ENCODE measurements at places on chromosomes 13 and 19.

DNA sequence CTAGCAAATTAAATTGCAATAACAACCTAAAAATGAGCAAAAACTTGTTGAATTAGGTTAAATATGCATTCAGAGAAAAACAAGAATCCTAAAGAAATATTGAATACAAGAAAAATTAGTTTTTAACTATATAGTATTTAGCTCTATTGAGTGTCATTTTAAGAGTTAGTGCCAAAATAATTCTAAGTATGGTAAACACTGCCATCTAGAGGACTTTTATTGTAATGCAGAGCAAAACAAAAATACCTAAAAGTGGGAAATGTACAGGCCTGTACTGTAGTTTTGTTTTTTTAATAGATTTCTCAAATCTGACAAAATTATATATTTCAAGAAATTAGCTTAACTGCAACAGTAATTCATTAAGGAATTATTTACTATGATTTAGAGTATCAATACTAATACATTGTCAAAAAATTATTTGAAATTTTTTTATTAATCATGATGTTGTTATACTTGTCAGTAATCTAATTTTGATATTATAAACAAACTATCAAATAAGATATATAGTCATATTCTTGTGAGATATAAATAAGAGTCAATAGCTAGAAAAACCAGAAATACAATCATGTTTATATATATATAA lies 8.2 kb upstream of the PCDH9 start:
- no peak for DNase-seq

DNA sequence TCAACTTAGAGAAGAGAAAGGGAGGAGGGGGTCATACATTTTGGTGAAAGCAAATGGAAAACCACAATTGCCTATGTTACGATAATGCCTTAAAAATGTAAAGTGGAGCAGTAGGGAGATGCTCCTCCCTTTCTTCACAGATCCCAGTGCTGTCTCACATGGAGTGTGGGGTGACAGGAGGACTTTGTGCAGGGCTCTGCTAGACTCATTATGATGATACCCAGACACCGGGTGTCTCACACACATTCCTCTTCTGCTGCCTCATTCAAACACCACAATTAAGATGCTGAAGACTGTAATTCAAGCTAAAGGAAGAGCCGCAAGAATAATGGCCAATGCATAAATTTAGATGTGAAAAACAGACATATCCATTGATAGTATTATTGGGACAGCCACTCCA lies 150.6 kb downstream of the LHFPL6 start:
- DNase-seq = no peak

DNA sequence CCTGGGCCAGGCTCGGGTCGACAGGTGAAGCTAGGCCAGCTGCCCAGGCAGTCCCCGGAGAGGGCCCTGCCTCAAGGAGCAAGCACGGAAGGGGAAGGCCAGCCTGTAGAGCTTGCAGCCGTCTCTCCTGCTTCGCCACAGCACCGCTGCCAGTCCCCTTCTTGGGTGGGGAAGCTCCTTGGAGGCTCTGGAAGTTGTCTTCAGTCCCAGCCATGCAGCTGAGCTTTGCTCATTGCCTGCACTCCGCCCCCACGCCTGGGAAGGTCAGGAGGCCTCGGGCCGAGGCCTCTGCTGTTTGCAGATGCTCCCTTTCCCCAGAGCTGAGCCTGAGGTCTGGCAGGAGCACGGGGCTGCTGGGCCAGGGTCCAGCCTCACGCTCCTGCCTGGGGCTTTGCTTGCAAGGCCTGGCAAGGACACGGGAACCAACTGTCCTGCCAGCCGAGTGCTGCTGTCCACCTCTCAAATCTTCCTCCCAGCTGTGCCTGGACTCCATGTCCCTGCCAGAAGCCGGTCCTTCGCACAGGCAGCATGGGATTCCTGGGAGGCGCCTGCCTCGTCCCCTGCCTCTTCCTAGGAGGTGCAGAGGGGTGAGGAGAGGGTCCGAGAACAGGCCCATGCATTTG lies 13.3 kb downstream of the PLEKHF1 start:
- no peak for DNase-seq

- no peak for DNase-seq
Observed at GRCh38 chr19:18317961-18318800, 4.7 kb downstream of the LSM4 start.

Measured in GM19239 (cell line).